Stimulated activated CD8-positive, alpha-beta memory T cell treated with anti-CD3 and anti-CD28 coated beads, Interleukin-15, amount 100 ng/mL, for 4 hours (primary cell): ENCODE measurements at places on chromosomes 16 and 17.

DNA sequence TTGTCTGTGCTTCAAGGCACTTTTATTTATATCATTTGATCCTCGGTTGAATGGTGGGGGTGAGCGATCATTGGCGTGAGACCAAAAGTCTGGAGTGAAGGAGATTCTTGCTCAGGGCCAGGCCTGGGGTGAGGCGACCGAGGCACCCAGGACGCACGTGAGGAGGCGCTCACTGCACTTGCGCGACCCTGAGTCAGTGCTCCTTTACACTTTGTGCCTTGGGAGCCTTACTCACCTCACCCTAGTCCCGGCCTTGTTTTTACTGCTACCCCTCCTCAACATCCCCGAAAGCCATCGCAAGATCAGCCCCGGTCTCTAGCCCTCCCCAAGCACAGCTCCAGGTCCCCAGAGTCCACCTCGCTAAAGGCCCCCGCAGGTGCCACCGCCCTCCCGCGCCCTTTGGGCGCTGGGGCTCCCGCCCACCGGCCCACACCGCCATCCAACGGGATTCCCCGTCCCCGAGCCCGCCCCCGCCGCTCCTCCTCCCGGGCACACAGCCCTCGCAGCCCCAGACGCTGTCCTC lies 496 bp downstream of the EZH1 start:
- DNase-seq = peak; percentile 43

- no peak for DNase-seq
These were observed 9.2 kb downstream of the CCDC42 start for GRCh38 chr17:8735336-8735939.

DNA sequence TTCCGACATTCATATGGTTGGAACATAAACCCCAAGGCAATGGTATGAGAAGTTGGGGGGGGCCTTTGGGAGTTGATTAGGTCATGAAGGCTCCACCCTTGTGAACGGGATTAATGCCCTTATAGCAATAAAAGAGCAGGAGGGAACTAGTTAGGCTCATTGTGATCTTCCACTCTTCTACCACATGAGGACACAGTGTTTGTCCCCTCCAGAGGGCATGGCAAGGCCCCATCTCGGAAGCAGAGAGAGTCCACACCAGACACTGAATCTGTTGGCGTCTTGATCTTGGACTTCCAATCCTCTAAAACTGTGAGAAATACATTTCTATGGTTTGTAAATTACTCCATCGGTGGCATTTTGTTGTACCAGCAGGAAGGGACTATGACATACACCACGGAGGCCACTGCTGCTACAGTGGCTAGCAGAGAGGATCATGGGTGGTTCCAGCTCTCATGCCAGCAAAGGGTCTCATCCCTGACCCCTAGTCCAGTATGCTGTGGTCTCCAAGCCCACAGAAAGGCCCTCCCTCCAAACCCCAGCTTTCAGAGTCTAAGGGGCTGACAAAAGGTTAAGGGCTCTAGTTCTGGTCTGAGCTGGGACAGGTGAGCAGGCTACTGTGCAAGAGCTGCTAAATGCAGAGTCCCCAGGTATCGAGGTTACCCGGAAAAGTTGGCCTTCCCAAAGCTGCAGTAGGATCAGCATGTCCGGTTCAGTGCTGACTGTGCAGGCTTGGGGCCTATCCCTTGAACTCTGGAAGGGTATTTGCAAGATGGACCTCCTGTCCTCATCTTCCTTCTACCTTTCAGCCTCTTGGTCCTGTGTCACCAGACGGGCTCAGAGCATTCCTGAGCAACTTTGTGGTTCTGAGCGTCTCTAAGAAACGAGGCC lies 12.2 kb downstream of the CCR7 start:
- no peak for DNase-seq

GRCh38 chr16:65376601-65377000 lies 254.7 kb upstream of the CDH11 start:
- no peak for DNase-seq

DNA sequence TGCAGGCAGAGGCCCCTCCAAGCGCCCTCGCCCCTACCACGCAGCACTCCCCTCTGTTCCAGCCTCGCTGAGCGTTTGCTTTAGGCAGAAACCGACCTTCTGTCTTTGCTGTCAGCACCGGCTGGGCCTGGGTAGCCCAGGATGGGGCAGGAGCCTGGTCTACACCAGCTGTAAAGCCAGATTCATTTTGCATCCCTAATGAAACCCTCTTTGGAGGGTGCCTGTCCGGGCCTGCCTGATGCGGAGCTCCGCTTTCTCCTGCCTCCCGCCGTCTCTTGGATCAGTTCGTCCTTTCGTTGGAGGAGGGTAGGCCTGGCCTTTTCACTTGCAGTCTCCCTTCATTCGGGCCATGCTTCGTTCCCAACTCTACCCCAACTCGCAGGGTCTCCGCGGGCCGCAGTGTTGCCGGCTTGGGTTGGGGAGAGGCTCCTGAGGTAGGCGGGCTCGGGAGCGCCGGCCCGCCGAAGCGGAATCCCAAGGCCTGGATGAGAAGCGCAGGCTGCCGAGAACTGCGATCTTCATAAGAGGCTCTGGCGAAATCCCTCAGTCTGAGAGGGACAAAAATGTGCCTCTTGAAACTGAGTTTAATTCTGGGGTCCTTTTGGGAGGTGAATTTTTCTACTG lies 4.8 kb upstream of the HOXB8 start:
- no peak for DNase-seq

DNA sequence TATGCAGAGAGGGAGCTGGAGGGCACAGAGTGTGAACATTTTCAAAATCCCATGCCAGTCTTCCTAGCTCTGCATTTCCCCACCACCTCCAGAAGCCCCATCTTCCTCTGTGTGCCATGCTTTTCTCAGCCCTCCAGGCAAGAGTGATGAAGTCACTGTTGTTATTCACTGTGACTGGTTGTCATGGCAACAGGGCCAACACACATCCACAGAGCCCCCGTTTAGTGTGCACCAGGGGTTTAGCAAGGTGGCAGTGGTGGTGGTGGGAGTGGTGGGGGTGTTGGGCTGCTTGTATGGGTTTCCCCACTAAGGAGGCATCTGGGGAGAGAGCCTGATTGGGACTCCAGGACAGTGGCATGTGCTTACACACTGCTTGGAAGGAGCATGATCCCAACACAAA lies 309.9 kb upstream of the ASIC2 start:
- no peak for DNase-seq

DNA sequence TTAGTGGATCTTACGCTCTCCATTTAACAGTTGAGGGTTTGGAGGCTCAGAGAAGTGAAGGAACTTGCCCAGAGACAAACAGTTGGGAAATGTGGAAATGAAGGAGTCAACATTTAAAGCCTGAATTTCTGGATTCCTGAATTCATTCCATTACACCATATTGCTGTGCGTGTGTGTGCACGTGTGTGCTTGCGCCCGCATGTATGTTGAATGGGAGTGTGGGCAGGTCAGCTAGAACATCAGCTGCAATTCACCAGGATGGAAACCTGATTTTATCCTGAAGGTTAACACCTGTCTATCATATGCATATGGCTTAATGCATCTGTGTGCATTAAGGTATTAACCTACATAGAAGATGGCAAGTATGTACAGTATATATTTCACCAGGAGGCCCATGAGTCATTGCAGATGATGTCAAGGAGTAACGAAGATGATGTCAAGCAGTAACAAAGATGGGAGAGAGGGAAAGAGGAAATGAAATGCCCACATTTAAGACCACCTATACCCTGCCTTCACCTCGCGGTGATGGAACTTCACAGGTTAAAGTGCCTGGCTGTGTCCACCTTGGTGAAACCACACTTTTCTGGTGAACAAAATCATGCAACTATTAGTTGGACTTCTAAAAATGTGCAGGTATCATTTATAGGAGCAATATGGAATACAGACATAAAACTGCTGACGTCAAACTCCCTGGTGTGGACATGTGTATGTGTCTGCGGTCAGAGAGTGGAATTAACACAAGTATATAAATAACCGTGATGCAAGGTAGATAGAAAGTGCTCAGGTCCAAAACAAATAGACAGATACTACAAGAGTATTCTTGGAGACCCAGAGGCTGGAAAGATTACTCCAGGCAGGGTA lies 832 bp upstream of the ADAP2 start:
- DNase-seq = no peak

- no peak for DNase-seq
These were observed 4.2 kb upstream of the NTN3 start for GRCh38 chr16:2466667-2467527.

GRCh38 chr17:80802626-80803450 lies 188.8 kb upstream of the CHMP6 start:
- DNase-seq = no peak

- DNase-seq = no peak
These were observed 4.3 kb upstream of the MYL4 start for GRCh38 chr17:47204722-47205418.

DNA sequence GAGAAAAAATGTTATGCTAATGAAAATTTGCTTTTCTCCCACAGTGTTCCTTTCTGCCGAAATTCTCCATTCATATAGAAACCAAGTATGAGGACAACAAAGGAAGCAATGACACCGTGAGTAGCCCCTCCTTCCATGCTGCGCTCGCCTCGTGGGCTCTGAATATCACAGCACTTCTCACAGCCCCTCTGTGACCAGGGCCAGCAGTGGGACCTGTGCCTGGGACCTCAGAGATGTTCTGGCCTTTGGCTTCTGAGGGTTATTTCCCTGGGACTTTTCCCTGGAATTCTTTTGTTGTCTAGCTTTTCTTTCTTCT lies 139.6 kb upstream of the NOL11 start:
- DNase-seq = no peak

DNA sequence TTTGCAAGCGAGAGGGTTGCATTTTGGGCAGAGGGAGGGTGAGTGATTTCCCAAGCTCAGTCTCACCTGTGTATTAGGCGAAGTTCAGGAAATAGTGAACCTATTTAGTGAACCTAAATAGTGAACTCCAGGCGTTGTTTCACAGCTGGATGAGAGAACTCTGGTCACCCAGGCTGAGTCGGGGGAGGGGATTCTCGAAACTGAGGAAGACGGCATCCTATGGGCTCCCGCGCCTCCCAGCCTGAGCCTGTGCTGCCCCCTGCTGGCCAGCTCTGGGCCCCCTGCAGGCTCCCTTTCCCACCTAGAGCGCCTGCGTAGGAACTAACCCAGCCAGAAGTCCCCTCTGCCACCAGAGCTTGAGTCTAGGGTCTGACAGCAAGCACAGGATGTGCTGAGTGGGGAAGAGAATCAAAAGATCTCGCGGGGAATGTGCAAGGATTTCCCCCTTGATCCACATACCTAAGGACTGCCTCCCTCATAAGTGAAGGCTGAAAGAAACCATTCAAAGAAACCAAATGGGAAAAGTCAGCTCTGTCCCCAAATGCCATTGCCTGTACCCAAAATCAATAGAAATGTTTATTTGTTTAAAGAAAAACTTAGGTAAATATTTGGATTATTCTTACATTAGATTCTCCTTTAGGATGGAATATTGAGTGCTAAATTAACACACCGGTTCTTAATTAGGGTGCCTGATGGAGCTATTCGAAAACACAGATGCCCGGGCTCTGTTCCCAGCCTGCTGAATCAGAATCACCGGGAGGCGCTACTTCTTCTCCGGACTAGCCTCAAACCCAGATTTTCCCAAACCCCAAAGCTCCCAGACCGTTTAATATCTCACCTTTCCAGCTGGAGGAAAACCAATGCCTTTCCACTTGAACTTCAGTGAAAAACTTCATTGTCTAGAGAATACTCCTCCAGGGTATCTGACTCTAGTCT lies 14.8 kb upstream of the MARVELD3 start:
- peak; percentile 38 for DNase-seq

GRCh38 chr16:49504626-49505025 lies 131.0 kb downstream of the C16orf78 start:
- no peak for DNase-seq

DNA sequence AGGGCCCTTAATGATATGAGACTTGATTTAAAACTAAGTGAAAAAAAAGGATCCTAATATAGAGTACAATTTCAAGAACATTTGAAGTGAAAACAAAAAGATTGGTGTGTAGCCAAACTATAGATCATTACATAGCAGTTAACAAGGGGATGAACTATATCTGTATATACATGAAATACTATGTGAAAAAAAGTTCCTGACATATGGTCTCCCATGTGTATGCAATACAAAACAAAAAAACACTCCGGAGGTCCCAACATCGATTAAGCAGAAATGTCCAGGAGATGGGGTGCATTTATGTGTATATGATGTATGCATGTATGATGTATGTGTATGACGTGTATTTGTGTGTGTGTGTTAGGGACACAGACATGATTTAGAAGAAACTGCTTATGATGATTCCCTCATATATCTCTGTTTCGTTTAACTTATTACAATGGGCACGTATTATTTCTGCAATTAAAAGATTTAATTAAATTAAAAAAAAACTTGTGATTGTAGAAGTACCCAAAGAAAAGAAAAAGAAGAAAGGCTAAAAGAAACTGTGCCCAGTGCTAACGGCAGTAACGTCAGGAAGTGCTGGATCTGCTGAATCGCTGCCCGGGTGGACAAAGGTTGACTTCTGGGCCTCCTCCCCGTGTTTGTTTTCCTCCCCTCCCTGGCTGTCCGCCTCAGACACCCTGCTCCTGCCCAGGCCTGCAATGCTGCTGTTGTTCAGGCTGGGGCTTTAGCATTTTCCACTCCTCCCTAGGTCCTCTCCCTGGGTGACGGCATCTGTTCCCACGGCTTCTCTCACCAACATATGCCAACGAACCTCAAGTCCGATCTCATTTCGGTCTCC lies 36.9 kb downstream of the TBX4 start:
- no peak for DNase-seq
